ENCODE measurements at places on chromosomes 5 and 9.

DNA sequence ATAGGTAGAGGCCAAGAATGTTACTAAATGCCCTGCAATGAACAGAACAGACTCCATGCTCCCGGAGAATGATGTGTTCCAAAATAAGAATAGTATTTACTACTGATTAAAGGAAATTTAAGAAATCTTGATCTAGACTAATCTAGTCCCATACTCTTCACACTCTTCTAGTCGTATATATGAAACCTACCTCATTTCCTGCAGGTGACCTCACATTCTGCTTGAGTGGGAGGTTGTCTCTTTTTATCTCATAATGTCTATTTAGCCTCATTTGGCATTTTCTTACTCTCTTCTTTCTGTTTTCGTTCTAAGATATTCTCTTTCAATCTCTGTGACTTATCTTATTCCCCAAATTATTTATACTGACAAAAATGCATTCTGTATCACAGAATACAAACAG, 9.2 kb upstream of the SHOC1 start:
- no peak for DNase-seq

DNA sequence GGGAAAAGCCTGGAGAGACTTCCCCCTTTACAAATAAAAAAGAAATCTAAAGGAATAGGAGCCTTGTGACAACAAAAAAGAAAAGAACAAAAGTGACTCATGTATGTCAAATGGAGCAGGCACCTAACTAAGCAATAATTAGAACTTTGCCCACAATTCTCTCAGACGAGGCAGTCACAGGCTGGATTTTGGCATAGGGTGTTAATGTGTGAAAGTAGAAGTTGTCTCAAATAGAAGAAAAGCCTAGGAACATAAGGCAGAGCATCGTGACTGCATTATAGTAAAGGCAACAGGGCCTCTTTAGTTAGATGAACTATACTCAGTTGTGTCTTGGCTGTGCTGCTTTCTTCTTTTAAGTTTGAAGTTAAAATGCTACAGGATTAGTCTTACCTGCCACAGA, 219.9 kb upstream of the TMEM161B start:
- DNase-seq = no peak

- no peak for DNase-seq
Measured at GRCh38 chr5:1908931-1909330, 26.2 kb upstream of the IRX4 start.

GRCh38 chr9:89601856-89602562, 2.8 kb upstream of the GADD45G start:
- no peak for DNase-seq

DNA sequence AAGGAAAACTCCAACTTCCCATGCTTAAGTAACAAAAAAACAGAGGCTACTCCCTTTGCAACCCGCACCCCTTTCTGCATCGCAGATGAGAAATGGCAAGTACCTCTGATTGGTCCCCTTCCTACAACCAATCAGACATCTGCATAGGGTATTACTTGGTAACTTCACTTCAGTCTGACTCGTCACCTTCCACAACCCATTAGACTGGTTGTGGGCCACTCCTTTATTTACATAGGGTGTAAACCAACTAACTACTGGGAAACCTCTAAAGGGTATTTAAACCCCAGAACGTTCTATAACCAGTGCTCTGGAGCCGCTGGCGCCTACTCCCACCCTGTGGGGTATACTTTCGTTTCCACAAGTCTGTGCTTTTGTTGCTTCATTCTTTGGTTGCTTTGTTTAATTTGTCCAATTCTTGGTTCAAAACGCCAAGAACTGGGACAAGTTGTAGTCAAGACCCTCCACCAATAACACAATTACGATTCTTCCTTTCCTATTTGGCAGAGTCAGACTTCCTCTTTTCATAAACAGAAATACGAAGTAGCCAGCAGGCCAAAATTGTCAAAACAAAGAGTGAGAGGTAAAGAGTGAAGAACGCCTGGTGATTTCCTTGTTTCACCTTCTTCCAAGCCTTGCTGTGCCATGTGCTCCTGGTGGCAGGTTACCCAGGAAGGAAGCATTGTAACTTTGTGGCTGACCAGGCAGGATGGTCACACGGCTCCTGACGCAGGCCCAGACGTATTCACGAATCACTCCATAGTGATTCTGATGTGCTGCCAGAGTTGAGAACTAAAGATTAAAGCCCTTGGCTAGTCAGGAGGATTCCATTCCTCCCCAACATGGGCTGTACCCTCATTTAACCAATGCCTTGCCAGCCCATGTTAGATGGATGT, 477.4 kb downstream of the ARHGEF28 start:
- DNase-seq = no peak

GRCh38 chr5:170200876-170201275, 31.9 kb upstream of the C5orf58 start:
- DNase-seq = no peak

GRCh38 chr9:113996531-113997001, 81.5 kb downstream of the AMBP start:
- no peak for DNase-seq

GRCh38 chr9:104238668-104239067, 144.6 kb downstream of the SMC2 start:
- no peak for DNase-seq

- DNase-seq = no peak
Measured at GRCh38 chr5:147454996-147455677, 54.7 kb downstream of the DPYSL3 start.

DNA sequence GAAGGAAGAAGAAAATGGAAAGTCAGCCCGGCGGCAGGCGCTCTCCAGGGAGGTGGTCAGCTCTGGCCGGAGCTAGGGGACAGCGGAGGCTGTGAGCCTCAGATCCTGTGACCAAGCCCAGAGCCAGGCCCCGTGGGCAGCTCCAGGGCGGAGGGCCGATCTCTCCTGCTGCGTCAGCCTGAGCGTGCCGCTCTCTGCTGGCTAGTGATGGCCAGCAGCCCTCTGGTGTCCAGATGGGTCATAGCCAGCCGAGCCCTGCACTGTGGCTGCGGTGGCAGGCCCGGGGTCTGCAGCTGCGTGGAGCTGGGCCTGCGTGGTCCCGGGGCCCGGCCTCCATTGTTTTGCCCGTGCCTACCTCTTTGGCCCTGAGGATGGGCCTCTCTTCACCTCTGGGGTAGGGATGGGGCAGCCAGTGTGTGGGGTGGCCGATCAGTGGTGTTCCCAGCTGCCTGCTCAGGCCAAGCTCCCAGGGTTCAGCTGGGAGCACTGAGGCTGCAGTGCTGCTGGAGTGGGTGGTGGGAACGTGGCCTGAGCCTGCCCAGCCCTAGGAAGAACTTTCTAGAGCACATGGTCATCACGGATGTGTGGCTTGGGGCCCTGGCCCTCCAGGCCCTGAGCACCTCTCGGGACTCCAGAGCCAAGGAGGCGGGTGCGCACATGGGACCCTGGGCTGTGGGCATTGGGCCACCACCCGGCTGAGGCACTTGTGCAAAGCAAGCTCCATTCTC, 17.1 kb upstream of the NRARP start:
- DNase-seq = peak; percentile 87

GRCh38 chr5:112023766-112024165, 266.8 kb upstream of the NREP start:
- DNase-seq = no peak

DNA sequence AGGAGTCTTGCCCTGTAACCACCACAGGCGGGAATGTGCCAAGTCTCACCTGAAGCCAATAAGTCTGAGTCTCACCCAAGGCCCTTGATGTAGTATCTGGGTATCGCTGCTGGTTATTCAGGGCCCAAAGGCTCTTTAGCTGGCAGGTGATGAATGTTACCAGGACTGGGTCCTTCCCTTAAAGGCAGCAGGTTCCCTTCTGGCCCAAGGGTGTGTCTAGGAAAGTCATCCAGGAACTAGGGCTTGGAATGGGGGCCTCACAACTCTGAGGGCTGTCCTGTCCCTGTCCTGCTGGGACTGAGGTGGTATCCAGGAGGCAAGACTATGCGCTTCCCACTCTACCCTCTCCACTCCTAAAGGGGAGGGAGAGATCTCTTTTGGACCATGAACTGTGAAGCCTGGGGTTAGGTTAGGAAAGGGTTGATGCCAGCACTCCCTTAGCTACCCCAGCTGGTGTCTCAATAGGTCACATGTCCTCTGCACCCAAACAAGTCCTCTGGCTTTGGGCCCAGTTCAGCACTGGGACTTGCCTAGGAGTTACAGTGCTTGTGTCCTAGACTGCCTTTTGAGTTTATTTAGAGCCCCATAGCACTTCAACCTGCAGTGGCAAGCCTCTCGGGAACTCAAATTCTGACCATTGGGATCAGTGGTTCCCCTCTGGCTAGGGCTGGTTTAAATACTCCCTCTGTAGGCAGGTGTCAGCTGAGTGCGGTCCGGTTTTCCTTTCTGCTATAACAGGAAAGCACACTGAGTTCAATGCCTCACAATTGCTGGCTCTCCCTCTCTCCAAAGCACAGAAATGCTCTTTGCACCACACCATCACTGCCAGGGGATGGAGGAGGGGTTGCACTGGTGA, 22.5 kb upstream of the RANBP3L start:
- DNase-seq = no peak

- DNase-seq = peak; percentile 37
Measured at GRCh38 chr5:14143841-14144585, 871 bp downstream of the TRIO start.

DNA sequence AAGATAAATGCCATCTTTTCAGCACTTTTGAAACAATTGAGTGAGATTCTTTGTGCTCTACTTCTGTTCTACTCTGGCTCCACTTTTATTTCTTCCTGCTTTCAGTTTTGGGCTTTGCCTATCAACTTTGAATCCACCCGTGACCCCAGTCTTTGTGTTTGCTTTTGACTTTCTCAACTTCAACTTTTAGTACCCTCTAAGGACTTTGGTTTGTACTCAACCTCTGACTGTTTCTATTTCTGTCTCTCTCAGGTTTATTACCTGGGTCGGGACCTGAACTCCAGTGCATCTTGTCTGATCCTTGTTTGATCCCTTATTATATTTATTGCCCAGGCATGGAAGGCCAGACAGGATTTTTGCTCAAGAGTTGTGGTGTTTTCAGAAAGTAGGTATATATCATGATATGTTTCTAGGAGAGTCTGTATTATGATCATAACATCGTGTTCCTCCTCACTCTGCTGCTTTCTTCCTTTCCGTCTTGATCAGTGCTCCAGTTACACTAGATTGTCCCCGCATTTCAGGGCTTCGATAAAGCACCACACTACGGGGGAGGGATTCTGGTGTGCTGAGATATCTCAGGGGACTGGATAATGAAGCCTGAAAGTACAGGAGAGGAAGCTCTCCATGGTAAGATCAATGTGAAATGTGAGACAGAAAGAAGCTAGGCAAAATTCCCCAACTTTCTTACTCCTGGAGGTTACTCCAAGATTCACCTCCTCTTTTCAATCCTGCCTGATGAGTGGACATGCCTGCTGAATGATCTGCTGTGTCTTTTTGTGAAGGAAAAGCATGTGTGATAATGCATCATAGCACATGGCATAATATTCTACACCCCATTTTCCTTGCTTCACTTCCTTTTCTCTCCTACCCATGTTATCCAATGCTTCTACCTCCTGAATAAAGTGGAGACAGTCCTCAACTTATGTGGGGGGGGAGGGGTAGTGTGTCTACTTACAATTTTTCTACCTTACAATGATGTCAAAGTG, 155.5 kb upstream of the GRIN3A start:
- no peak for DNase-seq

GRCh38 chr9:112041536-112042243, 133.4 kb downstream of the SUSD1 start:
- DNase-seq = no peak

DNA sequence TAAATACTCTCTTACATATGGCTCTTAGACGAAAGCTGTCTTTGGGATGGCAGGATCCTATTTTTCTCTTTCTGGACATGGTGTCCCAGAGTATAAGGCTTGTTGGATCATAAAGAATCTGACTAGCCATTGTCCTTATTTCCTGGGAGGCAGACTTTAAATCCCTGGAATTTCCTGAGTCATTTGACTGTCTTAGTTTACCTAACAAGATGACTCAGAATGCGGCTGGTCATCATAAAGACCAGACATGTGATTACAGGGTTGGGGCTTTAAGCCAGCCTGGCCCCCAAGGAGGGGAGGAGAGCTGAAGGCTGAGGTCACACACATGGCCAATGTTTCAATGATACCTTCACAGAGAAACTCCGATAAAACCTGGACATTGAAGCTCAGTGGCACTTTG, 37.2 kb downstream of the FAM240B start:
- DNase-seq = no peak

- no peak for DNase-seq
Measured at GRCh38 chr9:114894609-114895433, 35.6 kb downstream of the TNFSF8 start.
